Effector memory CD8-positive, alpha-beta T cell (primary cell): ENCODE measurements at places on chromosomes 7 and 10.

- no peak for DNase-seq
Observed at GRCh38 chr7:44313621-44314031, 11.8 kb downstream of the CAMK2B start.

DNA sequence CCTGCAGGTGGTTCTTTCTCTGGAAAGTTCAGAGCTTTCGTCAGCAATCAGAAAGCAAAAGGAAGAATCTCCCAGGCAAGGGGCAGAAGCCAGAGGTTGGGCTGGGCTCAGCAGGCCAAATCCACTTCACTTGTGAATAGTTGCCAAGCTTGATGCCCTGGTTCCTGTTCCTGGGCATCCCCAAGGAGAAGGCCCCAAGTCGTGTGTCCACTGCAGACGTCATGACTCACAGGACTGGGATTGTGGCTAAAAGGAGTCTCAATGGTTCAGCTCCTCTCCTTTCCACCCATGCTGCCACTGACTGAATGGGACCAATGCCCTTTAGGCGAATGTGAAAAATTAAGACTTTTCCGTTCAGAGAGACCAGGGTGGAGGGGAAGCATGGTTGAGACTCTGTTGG lies 38.6 kb upstream of the TRIM8 start:
- no peak for DNase-seq

- DNase-seq: no peak
Observed at GRCh38 chr10:86434656-86435055, 68.1 kb upstream of the GRID1 start.

- DNase-seq: no peak
Observed at GRCh38 chr10:96138102-96138501, 8.0 kb downstream of the ZNF518A start.

DNA sequence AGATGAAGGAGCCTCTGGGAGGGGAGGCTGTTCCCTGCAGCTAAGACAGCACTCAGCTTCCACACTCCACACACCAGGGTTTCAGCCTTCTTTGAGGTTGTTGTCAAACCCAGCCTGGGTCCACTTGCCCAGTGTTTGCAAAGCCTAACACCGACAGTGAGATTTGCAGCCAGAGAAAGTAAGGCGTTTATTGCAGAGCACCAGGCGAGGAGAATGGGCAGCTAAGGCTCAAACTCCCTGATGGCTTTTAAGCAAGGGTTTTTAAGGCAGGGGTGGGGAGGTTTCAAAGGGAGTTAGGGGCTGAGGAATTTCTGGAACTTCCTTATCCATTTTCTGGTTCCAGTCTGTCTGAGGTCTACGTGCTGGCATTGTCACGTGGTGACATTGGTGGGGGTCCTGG lies 4.7 kb upstream of the ZNF775 start:
- DNase-seq: no peak

GRCh38 chr10:52443419-52444388 lies 129.6 kb downstream of the DKK1 start:
- no peak for DNase-seq

GRCh38 chr7:14229047-14229446 lies 239.6 kb upstream of the ETV1 start:
- no peak for DNase-seq

DNA sequence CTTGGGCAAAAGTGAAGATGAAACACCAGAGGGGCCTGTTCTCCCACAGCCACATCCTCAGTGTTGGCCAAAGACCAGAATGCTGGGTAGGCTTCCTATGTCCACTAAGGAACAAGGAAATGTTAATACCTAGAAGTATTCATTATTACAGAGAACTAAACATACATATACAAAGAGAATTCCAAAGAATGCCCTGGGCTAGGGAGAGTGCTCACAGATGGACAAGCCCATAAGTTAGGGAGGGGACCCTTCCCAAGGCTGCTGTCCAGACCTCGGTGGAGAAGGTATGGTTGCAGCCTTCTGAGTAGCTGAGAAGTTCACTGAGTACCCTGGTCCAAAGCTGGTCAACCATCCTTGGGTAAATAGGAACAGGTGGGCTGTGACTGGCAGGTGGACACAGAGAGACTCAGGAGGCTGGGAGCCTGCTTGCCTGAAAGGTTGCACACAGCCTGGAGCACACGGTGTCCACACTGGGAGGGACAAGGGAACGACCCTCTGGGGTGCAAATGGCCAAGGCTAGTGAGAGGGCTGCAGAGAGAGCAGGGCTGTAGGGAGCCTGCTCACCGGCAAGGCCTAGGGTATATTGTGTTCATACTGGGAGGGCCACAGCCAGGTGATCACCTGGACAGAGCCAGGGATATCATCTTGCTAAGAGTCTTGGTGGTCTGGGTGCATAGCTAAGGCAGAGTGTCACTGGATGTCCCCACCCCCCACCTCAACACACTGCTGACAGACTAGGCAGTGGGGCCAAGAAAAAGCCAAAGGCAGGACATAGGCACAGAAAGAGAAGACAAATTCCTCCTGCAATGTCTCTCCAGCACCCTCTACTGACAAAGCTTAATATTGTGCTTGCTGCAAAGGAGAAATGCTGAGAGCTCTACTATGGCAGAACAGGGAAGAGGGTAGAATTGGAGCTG lies 40.3 kb downstream of the CPVL start:
- DNase-seq: peak; percentile 2

DNA sequence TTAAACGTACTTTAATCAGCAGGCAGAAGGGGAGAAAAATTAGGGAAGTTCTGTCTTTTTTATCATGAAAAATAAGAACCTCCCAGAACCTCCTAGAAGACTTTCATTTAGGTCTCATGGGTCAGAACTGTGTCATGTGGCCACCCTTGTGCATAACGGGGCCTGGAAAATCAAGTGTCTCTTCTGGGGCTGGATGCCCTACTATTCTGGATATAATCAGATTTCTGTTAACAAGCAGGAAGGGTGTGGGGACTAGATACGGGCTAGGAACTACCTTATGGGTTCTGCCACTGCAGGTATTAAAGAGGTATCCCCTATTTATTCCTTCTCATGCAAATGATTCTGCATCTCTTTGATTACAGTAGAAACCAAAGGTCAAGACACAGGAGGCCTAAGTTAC lies 14.1 kb downstream of the LANCL2 start:
- no peak for DNase-seq

GRCh38 chr7:107173691-107174406 lies 5.0 kb downstream of the HBP1 start:
- DNase-seq: no peak

- no peak for DNase-seq
Observed at GRCh38 chr7:65503434-65504152, 129.9 kb downstream of the ZNF92 start.

DNA sequence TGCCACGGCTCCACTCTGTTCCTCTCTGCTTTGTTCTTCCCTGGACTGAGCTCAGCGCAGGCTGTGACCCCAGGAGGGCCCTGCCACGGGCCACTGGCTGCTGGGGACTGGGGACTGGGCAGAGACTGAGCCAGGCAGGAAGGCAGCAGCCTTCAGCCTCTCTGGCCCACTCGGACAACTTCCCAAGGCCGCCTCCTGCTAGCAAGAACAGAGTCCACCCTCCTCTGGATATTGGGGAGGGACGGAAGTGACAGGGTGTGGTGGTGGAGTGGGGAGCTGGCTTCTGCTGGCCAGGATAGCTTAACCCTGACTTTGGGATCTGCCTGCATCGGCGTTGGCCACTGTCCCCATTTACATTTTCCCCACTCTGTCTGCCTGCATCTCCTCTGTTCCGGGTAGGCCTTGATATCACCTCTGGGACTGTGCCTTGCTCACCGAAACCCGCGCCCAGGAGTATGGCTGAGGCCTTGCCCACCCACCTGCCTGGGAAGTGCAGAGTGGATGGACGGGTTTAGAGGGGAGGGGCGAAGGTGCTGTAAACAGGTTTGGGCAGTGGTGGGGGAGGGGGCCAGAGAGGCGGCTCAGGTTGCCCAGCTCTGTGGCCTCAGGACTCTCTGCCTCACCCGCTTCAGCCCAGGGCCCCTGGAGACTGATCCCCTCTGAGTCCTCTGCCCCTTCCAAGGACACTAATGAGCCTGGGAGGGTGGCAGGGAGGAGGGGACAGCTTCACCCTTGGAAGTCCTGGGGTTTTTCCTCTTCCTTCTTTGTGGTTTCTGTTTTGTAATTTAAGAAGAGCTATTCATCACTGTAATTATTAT lies 1.2 kb downstream of the CLDN4 start:
- no peak for DNase-seq

DNA sequence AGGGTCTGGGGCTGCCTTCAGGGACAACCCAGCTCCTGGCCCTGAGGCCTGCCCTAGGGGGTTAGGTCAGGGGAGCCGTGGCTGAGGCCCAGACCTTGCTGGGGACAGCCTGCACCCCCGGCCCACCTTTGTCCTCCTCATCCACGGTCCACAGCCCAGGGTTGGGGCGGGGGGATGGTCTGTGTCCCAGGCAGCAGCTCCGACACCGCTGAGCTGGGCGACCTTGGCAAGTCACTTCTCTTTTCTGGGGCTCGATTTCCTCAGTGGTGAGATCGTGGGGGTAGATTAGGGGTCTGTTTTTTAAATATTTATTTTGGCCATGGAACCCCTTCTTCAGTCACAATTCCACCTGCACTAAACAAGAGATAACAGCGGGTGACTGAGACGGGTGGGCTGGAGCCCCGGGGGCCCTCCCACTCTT lies 30.9 kb downstream of the DNAJB12 start:
- no peak for DNase-seq

- no peak for DNase-seq
Observed at GRCh38 chr10:122815458-122815857, 30.2 kb downstream of the CUZD1 start.

DNA sequence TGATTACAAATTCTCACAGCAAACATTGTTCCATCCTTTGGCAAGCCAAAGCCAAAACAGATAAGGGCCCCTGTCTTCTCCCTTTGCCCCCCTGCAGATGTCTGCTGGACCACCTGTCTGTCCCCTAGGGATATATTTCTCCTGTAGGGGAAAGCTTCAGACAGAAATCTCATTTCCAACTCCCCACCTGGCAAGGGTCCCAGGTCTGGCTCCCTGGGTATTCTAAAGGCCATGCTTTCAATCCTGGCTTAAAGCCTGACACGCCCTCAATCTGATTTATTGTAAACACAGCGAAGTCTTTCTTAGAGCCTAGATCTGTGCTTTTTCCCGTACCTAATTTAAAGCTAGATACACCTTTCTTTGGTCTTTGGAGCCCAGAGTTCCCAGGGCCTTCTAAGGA lies 66.1 kb downstream of the KCNMA1 start:
- DNase-seq: no peak

DNA sequence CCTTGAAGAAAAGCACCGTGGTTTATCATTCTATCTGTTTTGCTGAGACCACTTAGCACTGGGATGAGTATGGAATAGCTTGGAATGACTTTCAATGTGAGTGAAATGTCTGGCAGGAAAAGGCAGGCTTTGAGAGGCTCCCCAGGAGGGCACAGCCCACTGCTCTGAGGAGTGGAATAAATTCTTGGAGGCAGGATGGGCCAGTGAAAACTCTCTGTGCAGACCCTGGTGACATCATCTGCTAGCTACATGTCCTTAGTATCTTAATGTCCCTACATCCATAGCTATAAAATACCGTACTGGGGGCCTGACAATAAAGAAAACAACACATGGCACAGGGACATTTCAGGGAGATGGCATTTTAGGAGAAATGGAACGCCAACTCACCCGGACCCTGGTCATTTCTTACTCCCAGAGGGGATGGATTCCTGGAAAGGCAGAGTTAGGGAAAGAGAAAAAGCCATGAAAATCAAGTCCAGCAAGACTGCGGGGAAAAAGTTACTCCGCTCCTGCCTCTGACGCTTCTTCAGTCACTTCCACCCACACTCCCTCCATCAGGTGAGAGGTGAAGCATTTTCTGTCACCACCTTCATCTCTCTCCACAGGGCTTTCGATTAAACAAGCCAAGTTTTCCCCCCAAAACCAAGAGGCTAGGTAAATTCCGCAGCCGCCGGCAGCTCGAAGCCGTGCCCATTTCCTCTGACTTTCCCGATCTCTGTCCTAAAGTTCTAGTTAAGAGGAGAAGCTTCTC lies 991 bp downstream of the ZNF239 start:
- peak; percentile 15 for DNase-seq

GRCh38 chr7:64651203-64651602 lies 14.7 kb upstream of the ZNF107 start:
- no peak for DNase-seq

DNA sequence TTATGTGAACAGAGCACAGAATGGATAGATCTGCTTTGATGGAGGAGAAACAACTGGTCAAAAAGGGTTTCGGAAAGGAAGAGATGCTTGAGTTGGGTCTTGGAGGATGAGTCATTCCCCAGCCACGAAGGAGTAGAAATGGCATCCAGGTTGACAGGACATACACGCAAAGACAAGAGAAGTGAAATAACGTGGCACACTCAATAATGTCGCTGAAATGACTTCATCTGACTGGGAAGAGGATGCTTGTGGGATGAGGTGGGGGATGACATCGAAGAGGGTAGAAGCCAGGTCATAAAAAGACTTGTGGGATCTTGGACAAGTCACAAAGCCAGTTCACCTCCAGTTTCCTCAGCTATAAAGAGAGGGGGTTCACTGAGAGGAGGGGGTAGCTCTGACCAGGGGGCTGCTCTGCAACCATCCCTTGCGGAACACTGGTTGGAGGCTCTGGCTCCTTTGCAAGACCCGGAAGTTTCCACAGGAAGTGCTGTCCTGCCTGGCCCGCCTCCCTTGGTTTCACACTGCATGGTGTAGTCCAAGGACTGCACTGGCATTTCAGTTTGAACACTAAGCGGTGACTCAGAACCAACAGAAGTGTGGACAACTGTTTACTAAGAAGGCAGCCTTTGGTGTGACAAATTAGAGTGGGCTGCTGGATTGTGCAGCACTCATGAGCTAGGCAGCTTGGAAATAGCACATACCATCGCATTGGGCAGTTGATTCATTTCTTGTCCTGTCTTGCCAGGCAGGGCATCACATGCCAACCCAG lies 189.9 kb upstream of the ADO start:
- DNase-seq: no peak

- no peak for DNase-seq
Observed at GRCh38 chr7:123872908-123873307, 27.9 kb downstream of the HYAL4 start.

GRCh38 chr7:38574086-38574485 lies 57.1 kb downstream of the AMPH start:
- DNase-seq: no peak
